ENCODE measurements at places on chromosomes 5 and 9.
A peak's percentile ranks its signal among the peaks of the same experiment; 100 is the strongest.

DNA sequence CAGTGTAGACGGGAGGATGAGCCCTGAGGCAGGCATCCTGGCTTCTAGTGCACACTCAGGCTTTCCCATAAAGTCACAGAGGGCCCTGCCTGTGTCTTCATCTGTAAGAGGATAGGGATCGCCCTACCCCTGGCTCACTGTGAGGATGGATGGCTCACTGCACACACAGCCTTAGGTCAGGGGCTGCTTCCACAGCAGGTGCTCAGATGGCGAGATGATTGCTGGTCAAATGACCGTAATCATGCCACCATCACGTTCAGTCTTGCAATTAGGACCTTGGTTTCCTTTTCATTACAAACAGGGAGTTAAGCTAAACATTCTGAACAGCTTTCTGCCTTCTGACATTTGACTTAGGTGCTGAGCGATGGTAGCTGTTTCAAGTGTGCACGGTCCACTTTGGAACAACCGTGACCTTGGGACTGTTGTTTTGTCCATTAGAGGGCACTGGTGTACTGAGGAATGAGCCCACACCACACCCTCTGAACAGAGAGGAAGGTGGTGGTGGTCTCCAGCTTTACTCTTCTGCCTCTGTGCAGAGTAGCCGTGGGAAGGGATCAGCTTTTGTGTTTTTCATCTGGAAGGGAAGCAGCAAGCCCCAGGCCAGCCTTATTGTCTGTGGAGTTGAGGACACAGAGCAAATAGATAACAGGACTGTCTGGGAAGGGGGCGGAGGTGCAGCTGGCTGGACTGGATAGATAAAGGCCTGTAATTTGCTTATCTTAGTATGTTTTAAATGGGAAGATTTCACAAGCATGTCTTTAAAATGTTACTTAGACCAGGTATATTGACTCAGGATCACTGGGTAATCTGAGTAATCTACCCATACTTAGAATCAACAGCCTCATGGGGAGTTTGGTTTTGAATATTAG lies 183.1 kb downstream of the TRIO start:
- DNase-seq = peak; percentile 54

- DNase-seq = no peak
These were observed 533.1 kb downstream of the NTRK2 start for GRCh38 chr9:85202596-85202995.

DNA sequence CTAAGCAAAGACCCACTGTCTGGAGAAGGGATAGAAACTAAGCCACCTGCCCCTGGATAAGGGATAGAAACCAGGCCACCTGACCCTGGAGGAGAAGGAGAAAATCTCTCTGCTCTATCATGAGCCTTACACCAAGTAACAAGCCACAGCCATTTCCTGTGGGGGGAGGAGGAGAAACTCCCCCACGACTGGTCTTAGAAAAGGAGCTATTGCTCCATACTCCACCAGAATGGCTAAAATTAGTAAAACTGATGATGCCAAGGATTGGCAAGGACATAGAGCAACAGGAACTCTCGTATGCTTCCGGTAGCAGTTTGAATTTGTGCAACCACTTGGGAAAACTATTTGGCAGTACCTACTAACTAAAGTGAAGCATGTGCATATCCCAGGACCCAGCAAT lies 70.8 kb downstream of the ACTL7B start:
- no peak for DNase-seq

DNA sequence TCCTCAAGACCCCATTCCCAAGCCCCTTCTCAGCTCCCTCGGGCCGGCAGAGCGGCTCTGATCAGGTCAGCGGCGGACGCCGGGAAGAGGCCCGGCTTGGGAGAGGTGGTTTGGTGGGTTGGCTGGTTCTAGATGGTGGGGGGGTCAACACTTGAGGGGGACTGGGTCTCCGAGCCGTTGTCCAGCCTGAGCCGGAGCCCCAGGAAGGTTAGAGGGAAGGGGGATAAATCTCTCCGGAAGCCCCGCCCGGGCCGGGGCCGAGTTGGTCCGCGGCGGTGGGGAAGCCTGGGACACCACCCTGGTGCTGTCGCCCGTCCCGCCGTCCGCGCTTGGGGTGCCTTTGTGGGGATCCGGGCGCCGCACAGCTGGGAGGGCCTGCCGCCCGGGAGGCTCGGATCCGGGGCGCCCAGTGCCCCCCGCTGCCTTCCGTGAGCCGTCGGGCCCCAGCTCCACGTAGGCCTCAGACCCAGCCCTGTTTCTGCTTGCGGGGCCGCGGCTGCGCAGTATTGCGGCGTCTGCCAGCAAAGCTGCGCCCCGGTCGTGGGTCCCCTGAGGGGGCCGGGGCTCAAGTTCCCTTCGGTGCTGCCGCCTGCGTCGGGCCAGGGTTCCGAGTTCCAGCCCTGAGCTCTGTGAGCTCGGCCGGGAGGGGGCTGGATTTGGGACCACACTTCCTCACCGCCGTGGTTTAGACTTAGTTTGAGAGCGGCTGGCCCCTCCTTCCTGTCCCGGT lies 542 bp upstream of the TRIM52 start:
- DNase-seq = no peak

DNA sequence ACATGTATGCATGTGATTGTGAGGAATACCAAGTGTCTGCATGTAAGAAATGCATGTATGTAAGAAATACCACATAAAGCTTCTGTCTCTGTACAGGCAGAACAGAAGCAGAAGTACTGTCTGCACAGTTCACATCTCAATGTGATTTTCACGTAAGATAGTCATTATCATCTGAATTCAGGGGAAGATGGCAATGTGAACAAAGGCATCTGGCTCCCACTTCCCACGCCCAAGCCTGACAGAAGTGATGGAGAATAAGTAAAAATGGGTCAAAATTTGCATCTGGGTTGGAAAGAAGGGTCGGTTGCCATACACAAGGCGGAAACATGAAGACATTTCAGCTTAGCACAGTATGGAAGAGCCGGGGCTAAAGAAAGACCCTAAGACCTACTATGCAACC lies 71.7 kb downstream of the SUSD1 start:
- DNase-seq = no peak

DNA sequence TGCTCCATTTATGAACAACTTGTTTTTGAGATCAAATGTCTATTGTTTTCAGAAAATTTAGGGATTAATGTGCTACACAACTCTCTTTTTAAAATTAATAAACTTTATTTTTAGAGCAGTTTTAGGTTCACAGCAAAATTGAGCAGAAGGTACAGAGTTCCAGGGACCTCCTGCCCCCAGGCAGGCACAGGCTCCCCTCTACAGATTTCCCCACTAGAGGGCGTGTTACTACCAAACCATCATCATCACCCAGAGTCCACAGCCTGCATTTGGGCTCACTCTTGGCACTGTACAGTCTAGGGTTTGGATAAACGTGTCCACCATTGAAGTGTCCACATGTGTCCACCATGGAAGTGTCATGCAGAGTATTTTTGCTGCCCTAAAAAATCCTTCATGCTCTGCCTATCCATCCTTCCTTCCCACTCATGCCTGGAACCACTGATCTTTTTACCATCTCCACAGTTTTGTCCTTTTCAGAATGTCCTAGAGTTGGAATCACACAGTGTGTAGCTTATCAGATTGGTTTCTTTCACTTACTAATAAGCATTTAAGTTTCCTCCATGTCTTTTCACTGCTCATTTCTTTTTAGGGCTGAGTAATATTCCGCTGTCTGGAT lies 61.7 kb downstream of the MRPL36 start:
- DNase-seq = no peak

- DNase-seq = no peak
These were observed 2.5 kb upstream of the NDFIP1 start for GRCh38 chr5:142106061-142106460.

DNA sequence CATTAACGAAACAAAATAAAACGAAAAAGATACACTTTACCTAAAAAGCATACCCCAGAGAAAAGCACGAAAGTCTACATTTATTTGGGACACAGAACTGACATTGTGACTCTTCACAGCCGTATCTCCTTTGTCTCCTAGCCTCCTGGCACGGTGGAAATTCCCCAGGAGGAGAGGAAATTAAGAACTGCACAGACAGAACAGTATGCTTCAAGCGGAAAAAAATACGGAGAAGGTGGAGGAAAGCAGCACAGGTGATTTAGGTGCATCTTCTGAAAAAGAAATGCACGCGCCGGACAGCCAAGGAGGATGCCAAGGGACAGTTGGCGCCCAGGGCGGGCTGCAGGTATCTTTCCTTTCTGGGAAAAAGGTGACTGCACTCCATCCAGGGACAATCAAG lies 32.0 kb downstream of the DDX31 start:
- DNase-seq = no peak

GRCh38 chr5:151459680-151460324 lies 12.4 kb downstream of the SLC36A1 start:
- DNase-seq = no peak

GRCh38 chr9:86723346-86723745 lies 224.0 kb downstream of the GAS1 start:
- DNase-seq = no peak

GRCh38 chr9:21871256-21871975 lies 69.0 kb downstream of the MTAP start:
- no peak for DNase-seq

GRCh38 chr9:133916159-133916541 lies 76.0 kb downstream of the VAV2 start:
- DNase-seq = no peak

DNA sequence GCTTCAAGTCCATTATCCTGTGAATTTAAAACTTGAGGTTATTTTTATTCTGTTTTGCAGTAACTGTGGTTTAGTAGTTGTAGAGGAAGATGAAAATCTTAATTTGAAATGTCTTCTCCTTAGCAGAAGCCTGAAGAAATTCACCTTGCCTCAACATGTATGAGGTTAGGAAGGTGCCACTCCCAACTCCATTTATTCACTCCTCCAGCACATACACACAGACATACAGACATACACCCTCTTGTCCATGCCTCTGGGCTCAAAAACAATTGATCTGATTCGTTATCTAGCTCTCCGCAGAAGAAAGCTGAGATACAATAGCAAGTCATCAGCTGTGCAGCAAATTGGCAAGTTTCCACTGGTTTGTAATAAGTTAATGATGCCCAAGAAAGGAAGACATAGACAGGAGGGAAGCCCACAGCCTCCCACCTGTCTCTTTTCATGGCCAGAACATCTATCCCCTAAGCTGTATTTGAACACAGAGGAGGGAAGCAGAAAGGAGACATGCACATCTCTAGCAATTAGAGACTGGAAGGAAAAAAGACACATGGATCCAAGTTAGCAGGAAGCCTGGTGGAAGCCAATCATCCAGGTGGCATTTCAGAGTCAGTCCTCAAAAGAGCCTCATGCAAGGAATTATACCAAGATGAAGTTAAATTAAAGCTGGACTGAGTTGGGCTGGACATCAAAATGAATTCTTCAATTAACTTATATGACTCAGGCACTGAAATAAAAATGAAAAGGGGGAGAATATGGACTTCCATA lies 257.9 kb downstream of the ASTN2 start:
- DNase-seq = no peak

DNA sequence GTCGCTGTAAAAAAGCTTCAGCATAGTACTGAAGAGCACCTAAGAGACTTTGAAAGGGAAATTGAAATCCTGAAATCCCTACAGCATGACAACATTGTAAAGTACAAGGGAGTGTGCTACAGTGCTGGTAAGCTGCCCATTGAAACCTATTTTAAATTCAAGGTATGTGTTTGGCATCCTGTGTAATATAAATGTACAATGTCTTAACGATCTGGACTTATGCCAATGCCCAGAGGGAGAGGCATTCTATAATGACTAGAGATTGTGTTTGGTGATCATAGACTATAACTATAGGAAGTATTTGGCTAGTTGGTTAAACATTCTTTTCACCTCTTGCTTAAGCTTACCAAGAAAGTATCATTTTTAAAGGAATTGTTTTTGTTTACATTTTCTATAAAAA lies 95.7 kb downstream of the INSL6 start:
- no peak for DNase-seq

GRCh38 chr9:114777821-114778609 lies 27.8 kb downstream of the TNFSF15 start:
- no peak for DNase-seq

DNA sequence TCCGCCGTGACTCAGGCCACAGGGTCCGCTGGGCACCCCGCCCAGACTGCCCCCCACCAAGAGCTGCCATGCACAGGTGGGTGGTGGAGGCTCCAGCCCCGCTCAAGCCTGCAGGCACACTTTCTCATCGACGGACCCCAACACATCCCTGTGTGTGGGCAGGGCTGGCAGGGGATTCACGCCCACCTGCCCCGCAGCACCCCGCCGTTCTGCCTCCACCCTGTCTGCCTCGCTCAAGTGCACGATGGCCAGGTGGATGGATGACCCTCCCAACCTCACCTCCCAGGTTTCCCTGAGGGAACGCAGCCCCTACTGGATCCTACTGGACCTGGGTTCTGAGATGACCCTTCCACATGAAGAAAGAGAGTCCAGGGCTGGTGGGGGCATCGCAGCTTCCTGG lies 26.1 kb upstream of the FCN1 start:
- DNase-seq = no peak

GRCh38 chr5:32833663-32834062 lies 122.5 kb downstream of the NPR3 start:
- DNase-seq = no peak

- DNase-seq = no peak
These were observed 614.7 kb downstream of the PRELID2 start for GRCh38 chr5:145220481-145220880.

- DNase-seq = no peak
These were observed 28.1 kb downstream of the ANKHD1 start for GRCh38 chr5:140429724-140430123.

DNA sequence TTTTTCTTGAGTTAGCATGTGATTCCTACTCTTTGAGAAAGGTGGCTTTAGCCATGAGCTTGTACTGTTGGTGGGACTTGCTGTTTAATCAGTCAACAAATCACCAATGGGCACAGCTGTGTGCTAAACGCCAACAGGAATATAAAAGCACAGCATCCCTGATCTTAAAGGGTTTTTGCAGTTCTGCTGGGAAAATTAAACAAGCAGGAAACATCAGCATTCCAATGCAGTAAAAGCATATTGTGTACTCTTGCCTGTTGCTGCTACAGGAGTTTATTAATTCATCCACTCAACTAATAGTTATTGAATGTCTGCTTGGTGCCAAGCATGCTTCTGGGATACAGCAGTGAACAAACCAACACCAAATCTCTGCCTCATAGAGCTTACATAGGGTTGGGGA lies 27.4 kb upstream of the F2RL1 start:
- no peak for DNase-seq

- no peak for DNase-seq
These were observed 181.7 kb downstream of the KCTD16 start for GRCh38 chr5:144352330-144352729.

- DNase-seq = no peak
These were observed 28.5 kb downstream of the TRIO start for GRCh38 chr5:14171621-14172020.

DNA sequence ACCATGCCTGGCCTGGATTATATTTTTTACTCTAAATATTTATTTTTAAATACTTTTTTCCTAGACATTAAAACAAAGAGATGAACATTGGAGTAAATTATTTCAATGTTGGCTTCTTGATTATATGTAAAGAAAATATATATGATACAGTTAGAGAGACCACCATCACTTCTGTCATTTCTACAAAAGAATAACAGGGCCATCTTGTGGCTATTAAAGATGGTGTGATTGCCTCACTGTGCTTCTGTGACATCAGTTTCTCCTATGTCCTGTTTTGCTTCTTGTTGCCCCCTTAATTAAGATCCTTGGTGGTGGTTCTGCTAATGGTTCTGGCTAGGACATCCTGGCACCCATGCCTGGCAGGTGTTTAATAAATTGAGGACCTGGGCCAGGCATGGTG lies 32.9 kb downstream of the NDFIP1 start:
- no peak for DNase-seq
